ENCODE measurements at places on chromosomes 4 and X.

GRCh38 chr4:52914051-52914605 is 52.0 kb downstream of the RASL11B start:
- no peak for DNase-seq

DNA sequence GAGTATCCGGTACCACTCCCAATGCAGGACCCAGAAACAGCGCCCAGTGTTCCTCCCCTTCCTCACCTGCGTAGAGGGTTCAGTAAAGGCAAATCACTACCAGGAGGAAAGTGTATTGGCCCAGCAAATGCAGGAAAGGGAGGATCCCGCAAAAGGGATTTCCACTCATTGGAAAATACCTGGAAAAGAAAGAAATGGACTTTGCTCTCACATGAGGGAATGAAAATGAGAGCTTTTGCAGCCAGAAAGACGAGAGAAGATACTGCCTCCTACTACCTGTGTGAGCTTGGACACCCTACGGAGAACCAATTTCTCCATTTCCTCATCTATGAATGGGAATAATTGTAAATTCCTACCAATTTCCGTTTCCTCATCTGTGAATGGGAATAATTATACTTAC is 184.1 kb upstream of the PPARGC1A start:
- DNase-seq = no peak

DNA sequence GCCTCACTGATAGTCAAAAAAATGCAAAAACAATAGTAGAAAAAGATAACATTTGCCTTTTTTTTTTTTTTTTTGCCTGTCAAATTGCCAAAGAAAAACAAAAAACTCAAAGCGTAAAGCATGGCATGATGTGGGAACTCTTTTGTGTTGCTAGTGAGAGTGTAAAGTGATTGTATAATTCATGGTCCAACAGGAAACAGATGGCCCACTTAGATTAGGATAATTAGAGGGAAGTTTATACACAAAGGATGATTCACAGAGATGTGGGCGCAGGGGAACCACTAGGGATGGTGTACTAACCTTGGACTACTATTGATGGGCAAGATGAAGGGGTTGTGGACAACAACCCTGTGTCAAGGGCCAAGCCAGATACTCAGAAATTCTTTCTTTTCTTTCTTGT is 16.4 kb downstream of the MCUB start:
- no peak for DNase-seq

GRCh38 chr4:126409746-126410145 is 1095.0 kb downstream of the FAT4 start:
- DNase-seq = no peak

DNA sequence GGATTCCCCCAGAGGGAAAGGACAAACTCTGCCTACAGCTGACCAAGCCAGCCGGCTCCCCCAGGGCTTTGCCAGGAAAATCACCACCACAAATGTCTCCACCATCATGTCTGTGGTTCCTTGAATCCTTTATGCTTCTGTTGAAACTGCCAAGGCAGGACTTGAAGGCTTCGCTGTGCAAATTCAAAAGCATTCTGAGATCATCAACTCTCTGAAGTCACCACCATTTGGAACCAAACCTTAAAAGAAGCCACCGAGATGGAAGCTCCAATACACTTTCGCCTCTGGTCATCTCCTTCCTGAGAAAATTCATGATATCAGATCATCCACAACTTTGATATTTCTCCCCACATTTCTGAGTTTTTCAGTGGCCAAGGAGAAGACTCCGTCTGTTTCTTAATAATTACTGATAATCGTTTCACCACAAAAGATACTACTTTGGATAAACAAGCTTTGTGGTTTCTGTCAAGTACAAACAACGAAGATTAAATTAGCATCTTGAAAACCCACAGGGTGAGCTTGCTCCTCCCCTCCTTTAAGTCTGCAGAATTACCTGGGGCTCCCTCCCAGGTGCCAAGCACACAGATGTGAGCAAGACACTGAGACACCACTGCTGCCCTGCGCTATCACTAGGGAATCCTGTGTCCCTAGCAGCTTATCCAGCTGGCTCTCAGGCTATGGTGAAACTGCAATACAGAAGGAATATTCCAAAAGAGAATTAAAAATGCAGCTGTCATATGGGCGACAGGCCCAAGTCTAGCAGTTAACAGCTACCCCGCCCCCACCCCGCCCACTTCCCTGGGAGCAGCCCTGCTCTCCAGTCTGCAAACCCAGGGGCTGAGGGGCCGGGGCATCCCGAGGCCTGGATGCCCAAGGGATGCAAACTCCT is 125.0 kb upstream of the TBL1X start:
- DNase-seq = peak; percentile 24

DNA sequence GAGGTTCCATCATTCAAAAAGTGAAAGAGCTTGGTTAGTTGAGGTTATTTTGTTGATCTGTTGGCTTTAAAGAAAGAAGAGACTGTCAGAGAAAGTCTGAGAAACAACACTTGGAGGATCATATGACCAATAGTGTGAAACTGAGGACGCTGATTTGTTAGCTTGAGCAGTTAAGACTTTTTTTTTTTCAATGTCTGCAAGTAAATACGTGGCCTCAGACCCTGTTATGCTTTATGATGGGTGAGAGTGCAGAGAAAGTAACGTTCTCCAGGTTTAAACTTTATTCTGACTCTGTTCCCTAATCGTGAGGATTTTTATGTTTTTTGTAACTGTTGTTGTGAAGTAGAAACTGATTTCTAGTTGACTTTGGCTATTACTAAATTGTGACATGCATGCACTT is 45.9 kb downstream of the GAB1 start:
- no peak for DNase-seq

- no peak for DNase-seq
Observed at GRCh38 chr4:179530958-179531357, 2088.7 kb upstream of the AGA start.

DNA sequence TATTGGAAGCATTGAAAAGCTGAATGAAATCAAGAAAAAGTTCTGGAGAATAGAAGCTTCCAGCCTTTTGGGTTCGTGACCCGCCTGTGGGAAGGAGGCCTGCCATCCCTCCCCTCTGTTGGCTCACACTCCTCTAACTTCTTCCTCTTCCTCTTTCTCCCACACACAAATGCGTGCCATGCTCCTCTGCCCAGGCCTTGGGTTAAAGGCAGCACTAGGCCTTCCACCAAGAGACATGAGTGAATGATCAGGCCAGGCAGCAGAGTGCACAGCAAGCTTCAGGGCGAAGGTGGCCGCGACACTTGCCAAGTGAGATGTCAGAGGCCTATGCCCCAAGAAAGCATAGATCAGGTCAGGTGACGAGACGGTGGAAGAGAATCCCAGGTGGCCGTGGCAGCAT is 38.4 kb downstream of the FAM193A start:
- no peak for DNase-seq

- DNase-seq = no peak
Observed at GRCh38 chr4:139817657-139818452, 152.2 kb downstream of the MGST2 start.

DNA sequence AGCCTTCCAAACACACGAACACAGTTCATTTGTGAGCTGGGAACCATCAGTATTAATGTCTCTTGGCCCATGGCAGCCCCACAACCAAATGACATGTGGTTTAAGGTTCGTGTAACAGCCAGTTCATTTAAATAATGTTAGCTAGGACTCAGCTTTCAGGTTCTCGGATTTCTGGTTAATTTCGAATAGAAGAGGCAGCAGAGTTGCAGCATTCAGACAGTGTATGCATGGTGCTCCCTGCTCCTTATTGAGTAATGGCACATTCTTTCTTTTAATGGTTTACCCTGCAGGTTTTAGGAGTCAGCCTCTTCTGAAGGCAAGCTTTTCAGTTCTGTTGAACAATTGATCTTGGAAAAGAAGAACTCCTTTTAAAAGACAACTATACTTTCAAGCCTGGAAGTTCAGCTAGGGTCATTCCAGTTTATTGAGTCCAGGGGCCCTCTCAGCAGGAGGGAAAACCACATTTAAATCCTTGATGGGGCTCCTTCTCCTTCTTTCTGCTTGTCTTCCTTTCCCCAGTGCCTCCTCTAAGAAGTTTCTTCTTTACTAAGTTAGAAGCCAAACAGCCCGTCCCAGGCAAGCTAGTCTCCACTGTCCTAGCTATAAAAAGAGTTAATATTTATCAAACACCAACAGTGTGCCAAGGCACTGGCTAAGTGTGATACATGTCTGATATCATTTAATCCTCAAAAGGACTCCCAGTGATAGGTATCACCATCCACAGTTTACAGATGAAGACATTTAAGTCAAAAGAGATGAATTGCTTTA is 5.0 kb upstream of the RNF175 start:
- no peak for DNase-seq

GRCh38 chrX:10722851-10723250 is 102.5 kb upstream of the MID1 start:
- peak; percentile 0 for DNase-seq

DNA sequence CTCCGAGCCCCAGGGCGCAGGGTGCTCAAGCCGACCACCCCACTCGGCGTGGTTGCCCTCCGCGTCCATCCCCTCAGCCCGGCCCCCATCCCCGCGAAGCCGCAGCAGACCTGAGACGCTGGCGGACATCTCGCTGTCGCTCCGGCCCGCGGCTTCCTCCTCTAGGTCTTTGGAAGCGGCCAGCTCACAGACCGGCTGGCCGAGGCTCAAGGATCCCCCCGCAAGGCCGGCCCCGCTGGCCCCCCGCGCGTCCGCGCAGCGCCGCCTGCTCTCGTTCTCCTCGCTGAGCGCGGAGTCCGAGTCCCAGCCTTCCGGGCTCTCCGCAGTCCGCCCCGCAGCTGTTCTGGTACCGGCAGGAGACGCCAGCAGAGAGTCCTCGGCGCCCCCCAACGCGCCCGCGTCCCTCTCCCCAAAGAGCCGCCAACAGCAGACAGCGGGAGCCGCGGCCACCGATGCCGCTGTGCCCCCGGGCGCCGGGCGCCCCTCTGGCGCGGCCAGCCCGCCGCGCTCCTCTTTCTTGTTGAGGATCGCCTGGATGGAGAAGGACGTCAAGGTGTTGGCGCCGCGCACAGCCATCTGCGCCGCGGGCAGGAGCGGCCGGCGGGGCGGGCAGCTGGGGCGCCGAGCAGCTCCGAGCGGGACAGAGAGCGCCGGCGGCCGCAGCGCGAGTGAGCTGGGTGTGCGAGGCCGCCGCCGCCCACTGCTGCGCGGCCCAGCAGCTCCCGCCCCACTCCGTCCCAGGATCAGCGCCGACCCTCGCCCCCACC is at the start of gene NKX3-2:
Gene NKX3-2 (minus strand): TSS at position 670 of the 767 bp plus-strand sequence. CDS start 94 bp downstream, at position 576.
- DNase-seq = no peak

GRCh38 chr4:8509311-8509950 is 68.9 kb downstream of the TRMT44 start:
- DNase-seq = no peak

- no peak for DNase-seq
Observed at GRCh38 chr4:11415409-11416070, 13.2 kb downstream of the HS3ST1 start.

- no peak for DNase-seq
Observed at GRCh38 chrX:130604882-130605281, 203.1 kb downstream of the RBMX2 start.

DNA sequence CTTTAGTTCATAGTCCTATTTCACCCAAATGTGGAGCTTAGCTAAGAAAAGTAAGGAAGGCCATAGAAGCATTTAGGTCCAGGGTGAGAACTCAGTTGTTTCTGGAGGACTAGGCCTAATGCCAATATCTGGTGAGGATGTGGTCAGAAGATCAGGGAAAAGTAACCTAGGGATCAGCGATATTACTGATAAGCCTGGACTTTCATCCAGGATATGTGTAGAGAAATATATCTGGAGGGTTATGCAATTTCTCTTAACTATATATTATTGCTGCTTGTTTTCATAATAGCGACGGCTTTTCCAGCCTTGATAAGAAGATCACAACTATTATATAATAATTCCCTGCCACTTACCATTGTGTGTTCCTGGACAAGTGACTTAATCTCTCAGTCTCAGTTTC is 81.1 kb downstream of the FRAS1 start:
- DNase-seq = no peak

GRCh38 chr4:124964251-124964650 is 251.7 kb upstream of the ANKRD50 start:
- no peak for DNase-seq

- no peak for DNase-seq
Observed at GRCh38 chr4:67873116-67873515, 10.7 kb downstream of the TMPRSS11D start.

- DNase-seq = no peak
Observed at GRCh38 chr4:1260418-1261106, 11.6 kb upstream of the CTBP1 start.

GRCh38 chrX:23805389-23805788 is 22.4 kb downstream of the SAT1 start:
- DNase-seq = no peak

GRCh38 chr4:33160126-33160525 is 2440.0 kb downstream of the PCDH7 start:
- DNase-seq = no peak

All from NCI-H1694 (cell line).